T-cell (primary cell): ENCODE measurements at places on chromosomes 2 and 18.

DNA sequence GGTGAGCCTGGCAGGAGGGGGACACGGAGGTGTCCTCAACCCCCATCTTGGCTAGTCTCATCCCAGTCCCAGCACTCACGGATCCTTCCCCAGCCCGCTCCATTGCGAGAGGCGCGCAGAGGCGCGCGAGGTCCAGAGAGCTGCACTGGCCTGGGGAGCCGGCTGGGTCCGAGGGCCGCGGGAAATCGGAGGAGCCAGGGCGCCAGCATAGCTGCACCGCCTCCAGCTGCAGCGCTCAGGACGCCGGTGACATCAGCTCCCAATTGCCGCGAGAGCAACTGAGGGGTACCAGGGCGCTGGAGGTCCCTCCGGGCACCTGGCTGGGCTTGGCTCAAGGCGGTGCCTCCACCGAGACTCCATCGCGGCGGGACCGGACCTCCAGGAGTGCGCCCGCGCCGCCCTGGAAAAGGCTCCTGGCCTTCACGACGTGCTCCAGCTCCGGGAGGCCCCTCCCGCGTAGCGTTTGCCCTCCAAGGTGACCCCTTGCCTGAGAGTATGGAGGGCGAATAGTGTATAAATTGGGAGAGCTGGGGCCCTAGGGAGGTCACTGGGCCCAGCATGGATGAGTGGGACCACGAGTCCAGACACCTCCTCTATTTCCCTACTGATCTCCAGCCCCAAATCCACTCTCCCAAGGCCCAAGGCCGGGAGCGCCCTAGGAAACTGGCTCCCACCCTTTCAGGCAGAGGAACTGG, 5.5 kb downstream of the RTKN start:
- no peak for DNase-seq

DNA sequence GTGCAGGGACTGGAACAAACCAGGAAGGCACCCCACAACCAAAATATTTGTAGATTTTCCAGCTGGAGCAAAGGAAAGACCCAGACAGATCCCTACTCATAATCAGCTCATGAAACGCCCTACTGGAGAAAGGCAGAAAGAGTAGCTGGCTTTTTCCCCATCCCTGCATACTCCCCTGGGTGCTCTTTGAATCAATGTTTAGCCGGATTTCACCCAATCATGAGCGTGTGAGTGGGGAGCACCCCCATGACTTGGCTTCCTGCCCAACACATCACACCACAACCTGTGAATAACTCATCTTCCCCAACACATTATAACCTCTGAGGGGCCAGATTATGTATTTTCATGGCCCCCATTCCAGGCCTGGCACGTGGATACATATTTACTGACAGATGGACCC, 35.1 kb upstream of the SLC14A1 start:
- peak; percentile 49 for DNase-seq

DNA sequence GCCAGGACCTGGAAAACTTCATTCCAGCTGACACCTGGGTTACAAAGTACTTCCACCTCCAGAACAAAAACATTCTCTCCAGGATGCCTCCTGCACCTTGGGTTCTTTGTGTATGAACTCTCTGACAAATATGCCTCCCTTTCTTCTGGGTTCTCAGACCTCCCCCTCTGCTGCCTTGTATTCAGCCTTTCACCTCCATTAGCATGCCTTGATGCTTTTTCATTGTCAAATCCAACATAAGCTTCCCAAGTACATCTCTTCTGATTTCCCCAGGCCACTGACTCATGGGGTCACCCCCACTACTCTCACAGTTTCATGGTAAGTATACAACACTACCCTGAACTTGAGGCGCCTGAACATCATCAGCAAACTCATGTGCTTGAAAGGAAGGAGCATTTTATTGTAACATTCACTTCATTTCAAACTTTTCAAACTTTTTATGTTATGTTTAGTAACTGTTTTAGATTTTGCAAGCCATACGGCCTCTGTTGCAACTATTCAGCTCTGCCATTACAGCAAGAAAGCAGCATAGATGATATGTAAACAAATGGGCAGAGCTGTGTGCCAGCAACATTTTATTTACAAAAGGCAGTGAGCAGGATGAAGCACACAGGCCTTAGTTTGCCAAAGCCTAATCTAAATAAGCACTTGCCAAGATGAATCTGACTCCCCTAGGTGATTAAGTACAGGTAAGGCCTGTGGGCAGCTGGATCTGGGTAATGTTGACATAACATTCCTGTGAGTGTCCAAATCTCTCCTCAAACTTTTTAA, 32.5 kb upstream of the MRPS9 start:
- DNase-seq = no peak

DNA sequence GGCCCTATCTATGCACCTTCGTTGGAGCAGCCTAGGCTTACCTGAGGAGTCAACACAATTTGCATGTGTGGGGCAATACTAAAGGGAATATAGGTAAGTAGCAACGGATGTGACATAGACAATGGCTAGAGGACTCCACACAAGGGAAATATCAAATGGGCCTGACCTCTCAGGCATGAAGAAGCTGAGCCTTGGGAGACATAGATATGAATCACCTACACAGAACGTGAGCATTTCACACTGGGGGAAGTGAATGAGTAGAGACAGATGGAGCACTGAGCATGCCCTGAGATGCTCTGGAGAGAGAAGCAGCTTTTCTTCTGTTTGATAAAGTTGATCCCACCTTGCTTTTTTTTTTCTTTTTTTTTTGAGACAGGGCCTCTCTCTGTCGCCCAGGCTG, 97.9 kb downstream of the ATL2 start:
- DNase-seq = no peak

DNA sequence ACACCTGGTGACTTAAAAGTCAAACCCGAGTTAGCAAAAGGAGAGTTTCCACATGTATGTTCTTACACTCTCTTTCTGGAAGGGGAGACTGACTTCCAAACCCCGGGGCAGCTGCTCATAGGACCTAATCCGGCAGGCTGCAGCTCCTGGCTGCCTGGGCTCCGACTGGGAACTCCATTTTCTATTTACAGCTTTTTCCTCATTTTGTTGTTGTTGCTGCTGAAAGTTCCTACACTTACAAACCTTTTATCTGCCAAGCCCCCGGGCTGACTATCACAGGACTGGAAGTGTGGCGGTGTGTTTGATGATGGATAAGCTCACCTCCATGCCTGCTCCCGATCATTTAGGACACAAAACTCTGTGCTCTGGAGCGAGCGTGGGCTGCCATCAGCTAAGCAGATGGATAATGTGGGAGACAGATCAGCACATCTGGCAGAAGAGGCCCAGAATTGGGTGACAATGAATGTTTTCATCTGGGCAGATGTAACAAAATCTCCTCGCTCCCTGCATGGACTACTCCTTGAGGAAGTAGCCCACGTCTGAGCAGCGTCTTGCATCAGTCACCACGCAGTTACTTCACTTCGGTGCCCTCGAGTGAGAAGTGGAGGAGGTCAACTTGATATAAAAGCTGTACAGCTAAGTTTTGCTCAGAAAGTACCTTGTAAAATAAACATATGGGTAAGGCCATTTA, 114.4 kb upstream of the COPS8 start:
- no peak for DNase-seq

GRCh38 chr2:72139874-72140620, 7.6 kb downstream of the CYP26B1 start:
- DNase-seq = no peak

DNA sequence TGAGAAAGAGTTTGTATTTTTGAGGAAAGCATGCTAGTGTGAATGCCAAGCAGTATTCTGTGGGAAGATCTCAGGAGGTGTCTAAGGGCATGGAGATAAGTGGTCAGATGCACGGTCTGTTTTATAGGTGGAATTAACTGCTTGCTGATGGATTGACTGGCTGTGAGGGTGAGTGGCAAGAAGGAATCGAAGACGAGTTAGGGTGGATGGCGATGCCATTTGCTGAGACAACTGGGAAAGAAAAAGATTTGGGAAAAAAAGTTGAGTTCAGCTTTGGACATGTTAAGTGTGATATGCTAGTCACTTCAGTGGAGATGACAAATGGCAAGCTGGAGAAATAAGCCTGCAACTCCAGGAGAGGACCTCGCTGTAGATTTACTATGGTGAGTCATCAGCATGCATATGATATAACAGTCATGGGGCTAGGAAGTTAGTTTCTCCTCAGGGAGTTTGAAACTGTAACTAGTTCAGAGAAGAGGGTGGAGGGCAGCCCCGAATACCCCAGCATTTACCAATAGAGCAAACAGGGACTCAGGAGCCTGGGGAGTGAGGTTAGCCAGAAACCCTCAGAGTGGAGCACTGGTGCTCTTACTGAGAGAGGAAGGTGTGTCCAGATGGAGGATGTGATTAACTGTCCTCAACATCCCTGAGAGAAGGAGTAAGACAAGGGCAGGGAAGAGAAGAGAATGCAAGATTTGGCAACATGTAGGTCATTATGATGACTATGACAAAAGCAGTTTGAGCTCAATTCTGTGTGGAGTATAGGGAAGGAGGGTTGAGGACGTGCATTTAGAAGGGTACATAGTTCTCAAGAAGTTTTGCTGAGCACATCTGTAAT, 2.0 kb upstream of the HK2 start:
- DNase-seq = no peak

DNA sequence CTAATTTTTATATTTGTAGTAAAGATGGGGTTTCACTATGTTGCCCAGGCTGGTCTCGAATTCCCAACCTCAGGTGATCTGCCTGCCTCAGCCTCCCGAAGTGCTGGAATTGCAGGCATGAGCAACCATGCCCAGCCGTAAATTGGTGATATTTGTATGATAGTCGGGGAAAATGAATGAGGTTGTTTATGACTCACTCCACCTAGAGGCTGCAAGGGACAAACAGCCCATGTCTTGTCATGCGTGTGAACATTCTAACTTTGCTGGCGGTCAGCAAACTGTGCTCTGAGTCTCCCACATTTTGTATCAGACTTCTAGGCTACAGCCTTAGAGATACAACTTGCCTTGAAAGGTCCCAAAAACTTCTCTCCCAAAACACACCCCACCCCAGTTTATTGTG, 133.5 kb upstream of the DTNA start:
- DNase-seq = no peak

GRCh38 chr2:160229591-160229990, 29.5 kb upstream of the ITGB6 start:
- no peak for DNase-seq

- no peak for DNase-seq
Observed at GRCh38 chr2:31223749-31224148, 6.4 kb upstream of the CAPN14 start.

GRCh38 chr2:69755862-69756467, 14.0 kb downstream of the ANXA4 start:
- no peak for DNase-seq
